ENCODE measurements at places on chromosomes 6 and 20.

GRCh38 chr6:79946272-79947190, 822 bp downstream of the ELOVL4 start:
- peak; percentile 83 for DNase-seq

GRCh38 chr6:10886691-10887502, at the start of gene SYCP2L:
Gene SYCP2L (plus strand): TSS chr6:10887052. CDS start chr6:10887127, 75 bp downstream.
- DNase-seq = peak; percentile 96

- peak; percentile 99 for DNase-seq
These were observed 9.7 kb upstream of the HSP90AB1 start for GRCh38 chr6:44237021-44237812.

- DNase-seq = no peak
These were observed 43.9 kb downstream of the FILIP1 start for GRCh38 chr6:75449630-75450206.

DNA sequence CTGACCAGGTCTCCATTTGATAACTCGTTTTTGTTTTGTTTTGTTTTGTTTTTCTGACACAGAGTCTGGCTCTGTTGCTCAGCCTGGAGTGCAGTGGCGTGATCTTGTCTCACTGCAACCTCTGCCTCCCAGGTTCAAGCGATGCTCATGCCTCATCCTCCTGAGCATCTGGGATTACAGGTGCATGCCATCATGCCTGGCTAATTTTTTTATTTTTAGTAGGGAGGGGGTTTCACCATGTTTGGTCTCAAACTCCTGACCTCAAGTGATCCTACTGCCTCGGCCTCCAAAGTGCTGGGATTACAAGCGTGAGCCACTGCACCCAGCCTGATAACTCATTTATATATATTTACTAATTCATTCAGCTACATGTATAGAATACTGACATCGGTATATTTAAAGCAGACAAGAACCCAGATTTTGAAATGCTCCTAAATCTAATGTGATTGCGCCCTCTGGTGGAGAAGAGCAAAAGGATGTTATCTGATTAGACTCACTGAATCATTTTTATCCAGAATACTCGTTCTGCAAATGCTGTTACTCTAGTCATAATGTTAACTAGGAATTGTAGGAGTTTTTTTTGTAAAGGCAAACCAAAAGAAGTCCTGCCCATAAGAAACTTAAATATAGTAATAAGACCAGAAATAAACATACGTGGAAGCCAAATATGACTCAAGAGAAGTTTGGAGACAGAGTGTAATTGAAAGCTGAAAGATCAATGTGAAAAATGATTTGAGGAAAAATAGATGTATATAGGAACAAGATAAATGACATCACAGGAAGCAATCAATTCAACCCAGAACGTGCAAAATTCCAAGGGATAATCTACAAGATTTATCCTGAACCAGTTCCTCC, 5.3 kb upstream of the COL12A1 start:
- DNase-seq = peak; percentile 71

DNA sequence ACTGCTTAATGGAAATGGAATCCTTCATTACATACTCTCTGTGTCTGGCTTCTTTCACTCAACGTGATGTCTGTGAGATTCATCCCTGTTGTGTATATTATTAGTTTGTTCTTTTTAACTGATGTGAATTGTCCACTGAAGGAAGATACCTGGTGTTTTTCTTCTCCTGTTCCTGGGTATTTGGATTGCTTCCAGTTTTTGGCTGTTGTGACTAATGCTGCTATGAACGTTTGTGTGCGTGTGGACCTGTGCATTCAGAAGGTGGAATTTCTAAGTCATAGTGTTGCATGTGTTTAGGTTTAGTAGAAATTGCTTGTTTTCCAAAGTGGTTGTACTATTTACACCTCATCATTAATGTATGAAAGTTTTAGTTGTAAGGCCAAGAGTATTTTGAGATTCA, 3.8 kb downstream of the TULP4 start:
- DNase-seq = no peak

DNA sequence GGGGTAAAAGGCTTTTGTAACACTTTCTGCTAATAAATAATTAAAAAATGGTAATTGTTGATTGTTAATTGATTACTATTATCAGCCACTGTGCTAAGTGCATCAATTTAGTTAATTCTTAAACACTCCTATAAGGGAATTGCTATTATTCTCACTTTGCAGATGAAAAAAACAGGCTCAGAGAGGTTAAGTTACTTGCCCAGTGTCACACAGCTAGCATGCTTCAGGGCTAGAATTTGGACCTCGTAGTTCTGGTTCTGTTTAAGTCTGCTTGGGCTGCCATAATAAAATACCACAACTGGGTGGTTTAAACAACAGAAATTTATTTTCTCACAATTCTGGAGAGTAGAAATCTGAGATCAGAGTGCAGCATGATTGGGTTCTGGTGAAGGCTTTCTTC, 164.8 kb upstream of the TBX18 start:
- DNase-seq = no peak
